Fibroblast of villous mesenchyme (primary cell): ENCODE measurements at places on chromosomes 7 and 10.

- DNase-seq, result no peak
These were observed 405.0 kb upstream of the GALNT17 start for GRCh38 chr7:70726951-70727378.

DNA sequence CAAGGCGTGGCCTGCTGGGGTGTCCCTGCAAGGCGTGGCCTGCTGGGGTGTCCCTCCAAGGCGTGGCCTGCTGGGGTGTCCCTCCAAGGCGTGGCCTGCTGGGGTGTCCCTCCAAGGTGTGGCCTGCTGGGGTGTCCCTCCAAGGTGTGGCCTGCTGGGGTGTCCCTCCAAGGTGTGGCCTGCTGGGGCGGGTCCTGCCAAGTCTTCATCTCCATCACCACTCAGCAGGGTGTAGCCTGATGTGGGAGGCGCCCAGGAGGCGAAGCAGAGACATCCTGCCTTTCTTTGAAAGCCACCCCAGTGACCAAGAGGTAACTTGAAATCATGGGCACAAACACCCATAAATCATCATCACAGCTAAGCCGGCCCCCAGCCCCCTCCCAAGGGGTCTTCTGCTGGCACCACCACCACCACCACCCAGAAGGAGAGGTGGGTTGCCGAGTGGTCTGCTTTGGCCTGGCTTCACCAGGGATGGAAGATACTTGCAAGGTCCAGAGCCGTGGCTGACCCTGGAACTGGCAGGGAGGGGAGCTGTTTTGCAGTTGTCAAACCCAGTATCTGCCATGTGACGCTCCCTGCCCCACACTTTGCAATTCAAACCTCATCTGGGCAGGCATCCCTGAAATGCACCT, 190.6 kb downstream of the EBF3 start:
- DNase-seq, result no peak

DNA sequence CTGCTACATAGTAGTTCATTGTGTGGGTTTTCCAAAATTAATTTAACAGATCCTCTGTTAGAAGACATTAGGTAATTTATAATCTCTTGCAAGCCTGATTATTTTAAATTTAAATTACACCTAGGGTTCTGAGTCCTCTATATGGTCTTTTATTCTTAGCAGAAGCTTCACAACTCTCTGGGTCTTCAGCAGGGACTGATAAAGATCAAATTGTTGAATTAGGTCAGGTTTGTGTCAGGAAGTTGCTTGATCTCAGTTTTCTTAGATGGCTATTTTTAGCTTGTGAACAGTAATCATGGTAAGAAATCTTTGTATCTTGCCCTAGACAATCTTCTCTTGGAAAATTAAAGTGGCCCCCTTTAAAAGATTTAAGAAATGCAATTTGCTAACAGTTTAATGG, 183.1 kb upstream of the HDAC9 start:
- DNase-seq, result no peak

DNA sequence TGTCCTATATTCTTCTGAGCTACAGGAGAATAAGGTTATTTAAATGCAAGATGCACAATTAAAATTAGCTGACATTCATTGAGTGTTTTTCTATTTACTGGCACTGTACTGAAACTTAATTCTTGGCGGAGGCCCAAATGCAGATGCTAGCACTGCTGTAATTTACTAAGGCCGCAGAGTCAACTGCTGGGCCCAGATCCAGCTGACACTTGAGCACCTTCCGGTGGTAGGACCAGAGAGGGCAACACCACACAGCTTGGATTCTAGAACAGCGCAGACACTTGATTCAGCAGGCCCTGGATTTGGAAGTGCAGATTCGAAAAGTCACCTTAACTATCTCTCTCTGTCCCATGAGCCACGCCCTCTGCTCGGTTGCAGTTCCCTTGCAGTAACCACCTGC, 228.6 kb upstream of the TMEM72 start:
- DNase-seq, result no peak

- no peak for DNase-seq
These were observed 43.3 kb upstream of the ADGRA1 start for GRCh38 chr10:133044401-133044811.

- no peak for DNase-seq
These were observed 75.3 kb upstream of the FOXK1 start for GRCh38 chr7:4606797-4607196.

- no peak for DNase-seq
These were observed 11.3 kb upstream of the TOMM7 start for GRCh38 chr7:22833957-22834356.
